ENCODE measurements at places on chromosomes 13 and 19. TPM values are rescaled to one million over a fixed set of nuclear protein-coding genes. Genes with fewer than 3 reads are reported as not detected.

The THSD1 gene
- total RNA-seq: 2.1 TPM

The ANGPTL4 gene
- 2.3 TPM for total RNA-seq

The ZNF563 gene
- total RNA-seq: 3.5 TPM

The PPM1N gene
- total RNA-seq: 0.51 TPM

The PGLYRP2 gene
- 45.5 TPM for total RNA-seq

The KLC3 gene
- 0.22 TPM for total RNA-seq

The PCP2 gene
- 0.95 TPM for total RNA-seq

The ZC3H4 gene
- total RNA-seq: 9.5 TPM

The FPR2 gene
- total RNA-seq: 1.2 TPM

The DHDH gene
- not detected for total RNA-seq

Measured in right lobe of liver (tissue), 6 donors.